ENCODE measurements at places on chromosomes 5 and 9. TPM values are rescaled to one million over a fixed set of nuclear protein-coding genes. Genes with fewer than 3 reads are reported as not detected.

DNA sequence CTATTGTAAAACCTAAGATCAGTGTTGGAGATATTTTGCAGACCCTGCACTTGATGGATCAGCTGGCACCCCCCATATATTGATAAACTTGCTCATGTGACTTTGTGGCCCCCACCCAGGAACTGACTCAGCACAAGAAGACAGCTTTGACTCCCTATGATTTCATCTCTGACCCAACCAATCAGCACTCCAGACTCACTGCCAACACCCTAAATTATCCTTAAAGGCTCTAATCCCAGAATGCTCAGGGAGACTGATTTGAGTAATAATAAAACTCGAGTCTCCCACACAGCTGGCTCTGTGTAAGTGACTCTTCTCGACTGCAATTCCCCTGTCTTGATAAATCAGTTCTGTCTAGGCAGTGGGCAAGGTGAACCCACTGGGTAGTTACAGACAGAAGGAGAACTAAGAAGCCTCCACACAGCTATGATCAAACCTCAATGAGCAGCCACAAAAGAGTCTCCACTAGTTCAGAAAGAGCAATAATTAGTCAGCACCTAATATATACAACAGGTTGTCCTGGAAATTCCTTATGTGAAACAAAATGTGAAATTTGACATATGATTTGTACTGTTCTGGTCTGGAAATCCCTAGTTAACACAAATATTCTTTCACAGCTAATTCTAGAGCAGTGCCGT lies 52.2 kb downstream of the ACTL7B start:
- H3K36me3 ChIP-seq = no peaks in the 10 kb centered on the region
- DNase-seq = no peak
- no peaks in the 10 kb centered on the region for H3K4me1 ChIP-seq
- no peak overlapping the region for H3K4me3 ChIP-seq
- no peaks in the 10 kb centered on the region for H3K27me3 ChIP-seq

DNA sequence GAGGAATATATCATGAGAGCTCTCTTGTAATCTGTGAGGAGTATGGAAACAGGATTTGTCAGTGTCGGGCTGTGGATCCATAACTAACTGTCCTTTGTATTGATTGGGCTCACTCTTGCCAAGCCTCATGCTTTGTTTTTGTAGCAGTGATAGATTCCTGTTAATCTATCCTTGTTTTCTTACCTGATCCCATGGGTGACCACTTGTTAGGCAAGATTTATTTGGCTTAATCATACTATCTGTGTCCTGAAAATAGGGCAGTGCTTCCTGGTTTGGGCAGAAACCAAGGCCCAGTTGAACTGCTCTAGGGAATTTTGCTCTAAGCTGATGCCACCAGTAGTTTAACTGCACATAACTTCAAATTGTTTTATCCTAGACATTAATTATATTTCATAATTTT lies 6.1 kb downstream of the NDFIP1 start:
- H3K4me1 ChIP-seq = peaks cover 64% of the 10 kb centered on the region
- H3K36me3 ChIP-seq = peaks cover 5% of the 10 kb centered on the region
- H3K4me3 ChIP-seq = peak overlapping the region; percentile 6
- no peaks in the 10 kb centered on the region for H3K27me3 ChIP-seq
- DNase-seq = no peak

GRCh38 chr5:102718819-102719218 lies 36.3 kb upstream of the PAM start:
- no peak overlapping the region for H3K27ac ChIP-seq
- H3K36me3 ChIP-seq = no peaks in the 10 kb centered on the region
- no peak overlapping the region for H3K4me3 ChIP-seq
- no peaks in the 10 kb centered on the region for H3K4me1 ChIP-seq
- peaks cover 5% of the 10 kb centered on the region for H3K27me3 ChIP-seq
- DNase-seq = peak; percentile 1

- H3K4me1 ChIP-seq = no peaks in the 10 kb centered on the region
- no peak overlapping the region for H3K27ac ChIP-seq
- no peak overlapping the region for H3K4me3 ChIP-seq
- H3K27me3 ChIP-seq = no peaks in the 10 kb centered on the region
Observed at GRCh38 chr5:103624035-103624480, 61.5 kb upstream of the NUDT12 start.

- H3K4me3 ChIP-seq = peak within 1 kb of the TSS; percentile 91
- no peaks in the 10 kb centered on the region for H3K27me3 ChIP-seq
- no peaks in the 10 kb centered on the region for H3K36me3 ChIP-seq
- DNase-seq = peak; percentile 92
Observed at GRCh38 chr5:94618493-94619328, at the start of the genes KIAA0825 and SLF1. Gene KIAA0825, minus strand, starts transcription at chr5:94618604. Its CDS starts 81,478 bp downstream, at chr5:94537126. Gene SLF1, plus strand, starts transcription at chr5:94618669. Its CDS starts 10,142 bp downstream, at chr5:94628811.

DNA sequence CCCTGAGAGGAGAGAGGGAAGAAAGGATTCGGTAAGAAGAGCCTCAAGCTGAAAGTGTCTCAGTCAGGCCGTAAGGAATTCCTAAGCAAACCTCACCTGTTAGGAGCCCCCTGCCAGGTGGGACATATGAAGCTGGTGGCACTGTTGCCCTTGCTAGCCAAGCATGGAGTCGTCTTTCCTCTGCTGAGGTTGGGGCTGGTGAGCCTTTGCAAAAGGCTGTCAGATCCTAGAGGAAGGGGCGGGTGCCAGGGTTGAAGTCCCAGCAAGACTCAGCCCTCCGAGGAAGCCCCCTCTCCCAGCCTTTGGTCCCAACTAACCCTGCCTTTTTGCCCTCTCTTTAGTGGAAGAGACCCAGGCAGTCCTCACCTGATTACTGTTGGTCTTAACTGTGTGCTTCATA lies 5.5 kb upstream of the SMIM32 start:
- H3K36me3 ChIP-seq = no peaks in the 10 kb centered on the region
- no peaks in the 10 kb centered on the region for H3K4me1 ChIP-seq
- H3K27me3 ChIP-seq = peaks cover 2% of the 10 kb centered on the region
- no peak overlapping the region for H3K4me3 ChIP-seq
- no peak overlapping the region for H3K27ac ChIP-seq

DNA sequence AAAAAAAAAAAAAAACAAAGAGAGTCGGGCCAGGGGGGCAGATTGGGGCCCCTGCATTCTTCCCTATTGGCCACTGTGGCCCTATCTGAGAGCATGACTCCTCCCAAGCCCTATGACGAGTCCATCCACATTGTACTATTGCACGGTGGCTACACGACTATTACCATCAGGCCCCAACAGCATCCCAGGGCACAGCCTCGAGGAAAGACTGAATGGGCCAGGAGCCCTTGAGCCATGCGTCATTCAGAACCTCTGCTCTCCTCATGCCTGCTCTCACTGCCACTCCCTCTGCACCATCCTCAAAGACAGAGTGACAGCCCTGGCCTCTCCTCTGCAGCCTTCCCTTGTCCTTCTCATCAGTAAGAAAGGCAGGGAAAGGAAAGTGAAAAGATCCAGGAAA lies 20.2 kb upstream of the ORM1 start:
- H3K4me1 ChIP-seq = no peaks in the 10 kb centered on the region
- H3K27me3 ChIP-seq = no peaks in the 10 kb centered on the region
- DNase-seq = no peak
- no peak overlapping the region for H3K27ac ChIP-seq
- H3K36me3 ChIP-seq = no peaks in the 10 kb centered on the region

Gene ZNF169
- total RNA-seq = 7.7 TPM

DNA sequence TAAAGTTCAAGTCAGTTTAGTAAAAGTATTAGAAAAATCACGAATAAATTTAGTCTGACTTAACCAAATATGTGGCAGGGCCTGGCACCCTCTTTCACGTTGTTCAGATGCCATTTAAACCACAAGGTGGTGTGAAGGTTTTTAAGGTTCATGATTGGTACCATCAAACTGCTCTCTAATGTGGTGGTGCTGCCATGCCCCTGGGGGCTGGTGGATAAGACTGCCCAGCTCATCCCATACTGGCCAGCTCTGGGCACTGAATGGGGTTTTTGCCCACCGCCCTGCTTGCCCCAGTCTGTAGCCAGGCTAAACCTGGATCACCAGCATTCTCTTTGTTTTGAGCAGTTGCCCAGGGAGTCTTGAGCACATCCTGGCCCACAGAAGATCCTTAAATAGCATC lies 159.3 kb downstream of the GABBR2 start:
- H3K27ac ChIP-seq = no peak overlapping the region
- H3K4me1 ChIP-seq = no peaks in the 10 kb centered on the region
- no peak for DNase-seq
- H3K27me3 ChIP-seq = no peaks in the 10 kb centered on the region

DNA sequence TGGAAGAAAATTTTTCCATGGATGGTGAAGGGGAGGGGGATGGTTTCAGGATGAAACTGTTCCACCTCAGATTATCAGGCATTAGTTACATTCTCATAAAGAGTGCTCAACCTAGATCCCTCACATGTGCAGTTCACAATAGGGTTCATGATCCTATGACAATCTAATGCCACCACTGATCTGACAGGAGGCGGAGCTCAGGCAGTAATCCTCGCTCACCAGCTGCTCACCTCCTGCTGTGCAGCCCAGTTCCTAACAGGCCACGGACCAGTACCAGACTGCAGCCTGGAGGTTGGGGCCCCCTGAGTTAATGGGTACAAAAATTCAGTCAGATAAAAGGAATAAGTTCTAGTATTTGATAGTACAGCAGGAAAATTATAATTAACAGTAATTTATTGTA lies 337.2 kb downstream of the NPR3 start:
- H3K36me3 ChIP-seq = no peaks in the 10 kb centered on the region
- H3K27me3 ChIP-seq = no peaks in the 10 kb centered on the region
- H3K4me1 ChIP-seq = no peaks in the 10 kb centered on the region

- no peak overlapping the region for H3K4me3 ChIP-seq
- no peak overlapping the region for H3K27ac ChIP-seq
- H3K36me3 ChIP-seq = no peaks in the 10 kb centered on the region
- H3K27me3 ChIP-seq = no peaks in the 10 kb centered on the region
Observed at GRCh38 chr5:124234022-124234769, 512.2 kb downstream of the ZNF608 start.

DNA sequence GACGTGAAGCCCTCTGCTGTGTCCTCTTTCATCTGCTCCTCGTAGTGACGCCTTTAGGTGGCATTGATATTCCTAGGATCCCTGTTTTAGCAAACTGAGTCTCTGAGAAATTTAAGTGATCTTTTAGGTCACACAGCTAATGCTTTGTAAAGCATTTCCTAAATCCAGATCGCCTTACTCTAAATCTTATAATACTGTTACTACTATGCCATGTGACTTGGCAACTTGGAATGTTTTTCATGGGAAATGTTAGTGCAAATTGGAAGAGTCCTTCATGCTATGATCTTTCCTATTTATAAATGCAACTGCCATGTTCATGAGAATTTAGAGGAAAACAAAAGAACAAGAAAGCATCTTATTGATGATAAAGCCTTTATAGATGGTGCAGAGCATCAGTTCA lies 212.2 kb downstream of the TRIO start:
- DNase-seq = no peak
- H3K27ac ChIP-seq = no peak overlapping the region
- H3K36me3 ChIP-seq = no peaks in the 10 kb centered on the region

DNA sequence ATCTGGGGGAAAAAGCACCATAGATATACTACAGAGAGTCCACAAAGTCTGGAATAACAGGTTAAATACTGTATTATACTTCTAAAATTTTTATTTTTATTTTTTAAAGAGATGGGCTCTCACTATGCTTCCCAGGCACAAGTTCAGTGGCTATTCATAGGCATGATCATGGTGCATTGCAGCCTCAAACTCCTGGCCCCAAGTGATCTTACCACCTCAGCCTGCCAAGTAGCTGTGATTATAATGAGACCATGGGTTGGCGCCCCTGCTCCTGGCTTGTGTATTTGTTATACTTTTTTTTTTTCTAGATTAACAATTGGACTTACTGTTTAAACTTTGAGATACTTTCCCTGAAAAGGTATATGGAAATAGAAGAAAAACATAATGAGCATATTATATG lies 25.9 kb downstream of the ERBIN start:
- no peaks in the 10 kb centered on the region for H3K27me3 ChIP-seq
- H3K4me1 ChIP-seq = peaks cover 30% of the 10 kb centered on the region
- H3K36me3 ChIP-seq = no peaks in the 10 kb centered on the region
- DNase-seq = no peak
- no peak overlapping the region for H3K4me3 ChIP-seq
- H3K27ac ChIP-seq = no peak overlapping the region

DNA sequence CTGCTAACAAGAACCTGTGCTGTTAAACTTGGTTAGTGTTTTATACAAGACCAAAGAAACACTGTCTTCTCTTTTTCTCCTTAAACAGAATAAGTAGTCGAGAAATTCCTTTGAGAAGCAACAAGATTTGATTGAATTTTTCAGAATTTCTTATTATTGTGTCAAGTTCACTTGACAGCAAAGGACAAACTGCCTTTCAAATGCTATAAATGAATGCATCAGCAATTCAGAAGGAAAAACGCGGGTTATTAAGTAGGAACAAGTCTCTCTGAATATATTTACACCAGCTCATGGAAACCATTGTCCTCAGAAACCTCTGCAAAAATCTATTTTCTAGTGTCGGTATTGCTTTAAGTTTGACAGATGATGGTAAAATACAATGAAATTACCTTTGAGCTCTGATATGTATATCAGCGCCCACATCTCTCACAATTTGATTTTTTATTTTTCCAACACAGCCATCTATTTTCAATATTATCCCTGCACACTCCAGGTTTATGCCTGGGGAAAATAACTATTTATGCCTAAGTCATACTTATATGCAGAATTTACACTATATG lies 4.4 kb downstream of the ATP10B start:
- no peaks in the 10 kb centered on the region for H3K27me3 ChIP-seq
- H3K4me1 ChIP-seq = no peaks in the 10 kb centered on the region
- no peak for DNase-seq
- no peak overlapping the region for H3K4me3 ChIP-seq
- H3K36me3 ChIP-seq = no peaks in the 10 kb centered on the region

Gene CORO2A
- total RNA-seq = 27.0 TPM

DNA sequence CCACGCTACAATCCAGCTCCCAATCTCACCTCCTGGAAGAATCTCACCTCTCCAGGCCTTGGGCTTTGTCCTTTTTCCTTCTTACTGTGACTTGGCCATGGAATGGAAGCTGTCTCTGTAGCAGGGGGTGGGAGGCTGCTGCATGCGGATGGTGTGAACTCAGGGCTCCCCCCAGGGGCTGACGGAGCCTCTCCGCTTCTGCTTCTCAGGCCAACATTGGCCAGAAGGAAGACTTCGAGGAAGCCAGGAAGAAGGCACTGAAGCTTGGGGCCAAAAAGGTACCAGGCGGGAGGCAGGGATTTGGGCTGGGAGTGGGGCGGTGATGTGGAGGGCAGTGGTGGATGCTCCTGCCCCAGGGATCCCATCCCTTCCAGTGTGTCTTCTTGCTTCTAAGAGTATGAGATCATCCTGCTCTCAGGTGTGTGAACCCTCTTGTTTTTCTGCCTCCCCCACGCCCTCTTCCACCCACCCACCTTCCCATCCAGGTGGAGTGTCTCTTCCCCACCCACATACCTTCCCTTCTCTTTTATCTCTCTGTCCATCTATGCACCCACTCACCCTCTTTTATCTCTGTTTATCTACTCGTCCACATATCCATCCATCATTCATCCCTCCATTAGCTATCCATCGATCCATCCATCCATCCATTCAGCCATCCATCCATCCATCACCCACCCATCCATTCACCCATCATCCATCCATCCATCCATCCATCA lies 9.5 kb downstream of the ASS1 start:
- H3K27ac ChIP-seq = no peak overlapping the region
- no peak overlapping the region for H3K4me3 ChIP-seq
- DNase-seq = no peak
- no peaks in the 10 kb centered on the region for H3K4me1 ChIP-seq

Gene IFNA6
- total RNA-seq = not detected

Gene BARHL1
- not detected for total RNA-seq

GRCh38 chr5:32029261-32029660 lies 144.9 kb downstream of the GOLPH3 start:
- no peak overlapping the region for H3K4me3 ChIP-seq
- H3K4me1 ChIP-seq = peaks cover 7% of the 10 kb centered on the region
- no peaks in the 10 kb centered on the region for H3K36me3 ChIP-seq
- no peak for DNase-seq
- H3K27me3 ChIP-seq = no peaks in the 10 kb centered on the region

Gene ANKRD34B
- total RNA-seq = not detected

- H3K36me3 ChIP-seq = no peaks in the 10 kb centered on the region
- H3K4me3 ChIP-seq = no peak overlapping the region
- no peak for DNase-seq
- peaks cover 5% of the 10 kb centered on the region for H3K4me1 ChIP-seq
- no peak overlapping the region for H3K27ac ChIP-seq
Observed at GRCh38 chr5:132176987-132177386, 50.7 kb downstream of the P4HA2 start.

All from CD4-positive, CD25-positive, alpha-beta regulatory T cell (primary cell).